ENCODE measurements at places on chromosomes 3 and 15. TPM values are rescaled to one million over a fixed set of nuclear protein-coding genes. Genes with fewer than 3 reads are reported as not detected.
A peak's percentile ranks its signal among the peaks of the same experiment; 100 is the strongest.

The A4GNT gene
- not detected for total RNA-seq

The IQCH gene
- 2.3 TPM for total RNA-seq

The PODXL2 gene
- total RNA-seq = not detected

The IVD gene
- 49.4 TPM for total RNA-seq

DNA sequence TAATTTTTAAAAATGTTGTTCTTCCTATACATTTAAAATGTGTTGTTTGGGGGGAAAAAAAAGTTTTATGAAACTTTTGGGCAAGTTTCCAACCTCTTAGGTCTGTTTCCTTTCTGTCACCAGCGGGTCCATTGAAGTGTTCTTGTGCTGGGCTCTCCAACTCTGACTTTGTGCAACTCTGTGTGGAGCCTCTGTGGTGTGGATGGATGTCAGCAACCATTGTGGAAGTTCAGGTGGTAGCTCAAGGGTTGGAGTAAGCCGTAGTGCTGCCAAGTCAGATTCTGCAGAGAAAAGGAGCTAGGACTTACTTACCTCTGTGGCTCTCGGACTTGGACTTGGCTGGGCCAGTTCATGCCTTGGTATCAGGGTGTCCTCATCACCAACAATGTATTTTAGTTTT is 22.4 kb downstream of the ARID3B start:
- DNase-seq = no peak

DNA sequence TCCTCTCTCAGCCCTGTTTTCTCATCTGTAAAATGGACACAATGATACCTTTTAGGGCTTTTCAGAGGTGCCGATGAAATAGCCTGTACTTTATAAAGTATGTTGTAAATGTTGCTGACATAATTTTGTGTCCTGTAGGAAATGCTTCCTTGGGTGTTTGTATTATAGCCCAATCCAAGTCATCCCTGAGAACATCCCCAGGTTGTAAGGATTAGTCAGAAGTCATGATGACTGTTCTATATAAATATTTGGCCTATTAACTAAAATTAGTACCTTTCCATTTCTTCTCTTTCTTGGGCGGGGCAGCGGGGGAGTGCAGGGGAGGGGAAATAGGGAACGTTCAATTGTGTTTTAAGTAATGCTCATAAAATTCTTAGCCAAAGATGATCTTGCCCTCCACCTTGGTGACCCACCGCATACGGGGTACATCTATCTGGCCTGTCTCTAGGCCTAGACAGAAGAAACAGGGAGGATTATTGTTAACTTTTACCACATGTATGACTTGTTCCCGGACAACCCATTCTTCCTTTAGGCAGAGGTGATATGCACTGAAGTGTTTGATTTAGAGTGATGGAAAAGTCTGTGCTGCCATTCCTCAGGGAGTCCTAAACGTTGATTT is 120.7 kb downstream of the VGLL4 start:
- no peak for DNase-seq

- no peak for DNase-seq
These were observed 14.6 kb downstream of the HEMK1 start for GRCh38 chr3:50583897-50584296.

- DNase-seq = peak; percentile 13
These were observed 39.2 kb upstream of the BCL2A1 start for GRCh38 chr15:80010131-80010673.

DNA sequence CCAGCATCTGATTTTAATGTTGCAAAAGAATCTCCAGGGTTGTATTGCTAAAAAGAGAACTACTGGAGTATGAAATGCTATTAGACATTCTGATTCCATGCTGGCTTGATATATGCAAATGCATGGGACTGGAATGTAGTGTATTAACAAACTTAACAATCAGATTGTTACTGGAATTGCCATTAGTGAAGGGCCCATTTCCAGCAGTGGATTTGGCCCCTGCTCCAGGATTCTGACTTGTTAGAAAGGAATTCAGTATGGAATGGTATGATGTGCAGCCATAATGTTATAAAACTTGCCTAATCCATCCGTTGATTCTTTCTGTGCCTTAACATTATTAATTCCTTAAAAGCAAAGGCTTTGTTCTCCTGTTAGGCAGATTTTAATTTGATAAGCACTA is 7.9 kb downstream of the ARRDC4 start:
- peak; percentile 90 for DNase-seq

DNA sequence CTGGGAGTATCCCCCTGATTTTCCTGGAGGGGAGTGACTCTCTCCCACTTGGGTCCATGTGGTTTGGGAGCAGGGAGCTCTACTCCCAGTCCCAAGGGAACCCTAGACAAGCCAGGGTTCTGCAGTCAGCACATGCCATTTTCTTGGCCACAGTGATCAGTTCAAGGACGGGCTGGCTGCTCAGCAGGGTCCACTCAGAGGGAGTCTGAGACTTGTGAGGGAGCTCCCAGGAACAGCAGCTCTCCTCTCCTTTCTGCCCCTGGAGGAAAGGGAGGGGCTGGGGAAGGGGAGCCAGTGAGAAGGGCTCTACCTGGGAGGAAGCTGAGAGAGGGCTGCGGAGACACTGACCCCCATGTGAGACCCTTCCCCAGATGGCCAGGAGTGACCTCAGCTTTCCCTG is 29.1 kb upstream of the LMCD1 start:
- no peak for DNase-seq

DNA sequence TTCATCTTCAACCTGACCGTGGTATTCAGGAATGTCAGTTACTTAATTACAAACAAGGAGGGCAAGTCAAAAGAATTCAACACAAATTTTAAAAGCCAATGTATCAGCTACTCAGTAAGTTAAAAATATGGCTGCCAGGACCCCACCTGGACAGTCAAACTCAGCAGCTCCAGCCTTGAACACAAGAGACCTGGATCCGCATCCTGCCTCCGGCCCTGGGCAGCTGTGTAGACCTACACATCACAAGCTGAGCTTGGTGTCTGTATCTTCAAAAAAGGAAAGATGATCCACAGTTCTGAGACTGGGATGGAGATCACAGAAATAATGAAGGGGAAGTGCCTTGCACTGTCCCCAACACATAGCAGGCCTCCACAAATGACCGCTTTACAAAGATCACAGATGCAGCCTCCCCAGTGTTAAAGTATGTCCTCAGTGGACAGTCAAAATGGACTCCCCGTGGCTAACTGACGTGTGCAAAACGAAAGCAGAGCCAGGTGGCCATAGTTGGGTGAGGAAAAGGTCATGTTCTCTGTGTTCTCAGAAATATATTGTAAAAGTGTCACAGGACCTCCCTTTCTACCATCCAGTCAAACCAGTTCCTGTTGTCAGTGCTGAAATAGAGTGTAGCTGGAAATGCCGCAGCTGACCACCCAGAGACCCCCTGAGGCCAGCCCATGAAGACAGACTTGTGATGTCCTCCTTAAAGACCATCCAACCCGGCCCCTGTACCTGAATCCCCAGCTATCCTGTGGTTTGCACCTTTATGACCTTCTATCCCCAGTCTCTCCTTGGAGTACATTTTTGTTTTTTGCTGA is 168.5 kb upstream of the NSMCE3 start:
- DNase-seq = no peak

GRCh38 chr3:151135541-151136337 is 50.3 kb downstream of the MED12L start:
- DNase-seq = no peak

GRCh38 chr15:87032295-87032694 is 952.6 kb downstream of the AGBL1 start:
- DNase-seq = no peak

DNA sequence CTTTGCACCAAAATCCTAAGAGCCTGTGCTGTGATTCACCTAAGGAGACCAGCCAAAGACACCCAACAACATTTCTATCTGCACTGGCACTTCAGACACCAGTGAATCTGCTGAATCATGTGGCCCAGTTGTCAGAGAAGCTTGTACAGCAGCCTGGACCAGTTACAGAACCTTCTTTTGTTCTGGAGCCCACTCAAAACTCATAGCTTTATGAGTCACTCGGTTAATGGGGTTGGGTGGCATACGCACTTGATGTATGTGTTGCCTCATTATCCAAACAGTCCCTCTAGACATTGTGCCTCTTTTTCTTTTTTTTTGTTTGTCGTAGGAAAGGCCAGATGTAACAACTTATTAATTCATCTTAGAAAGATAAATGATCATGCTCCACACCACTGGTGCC is 25.6 kb upstream of the GOLGA6L2 start:
- no peak for DNase-seq

- peak; percentile 2 for DNase-seq
These were observed 756.7 kb downstream of the NR2F2 start for GRCh38 chr15:97087006-97087741.

GRCh38 chr3:135965506-135966270 is at the start of gene PPP2R3A:
PPP2R3A (plus strand) TSS chr3:135965728; CDS start chr3:136001499, 35,771 bp downstream.
- DNase-seq = peak; percentile 73

DNA sequence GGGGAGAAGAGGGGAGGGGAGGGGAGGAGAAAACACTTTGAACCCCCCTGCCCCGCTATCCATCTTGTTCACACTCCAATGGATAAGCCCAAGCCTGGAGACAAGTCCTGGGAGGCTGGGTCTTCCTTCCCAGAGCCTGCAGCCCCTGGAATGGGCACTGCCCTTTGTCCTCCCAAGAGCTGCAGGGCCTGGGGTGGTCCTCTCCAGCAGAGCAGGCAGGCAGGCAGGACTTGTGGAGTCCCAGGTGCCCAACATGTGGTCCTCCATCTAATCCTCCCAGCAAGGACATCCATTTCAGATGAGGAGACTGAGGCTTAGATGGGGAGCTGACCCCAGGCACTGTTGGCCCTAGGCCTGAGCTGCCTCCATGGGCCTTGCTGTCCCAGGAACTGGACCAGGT is 10.4 kb upstream of the MESP2 start:
- no peak for DNase-seq

- DNase-seq = peak; percentile 46
These were observed 86.6 kb downstream of the FMN1 start for GRCh38 chr15:33107950-33108349.

- DNase-seq = no peak
These were observed 540 bp upstream of the PPP1R2 start for GRCh38 chr3:195543500-195544229.

DNA sequence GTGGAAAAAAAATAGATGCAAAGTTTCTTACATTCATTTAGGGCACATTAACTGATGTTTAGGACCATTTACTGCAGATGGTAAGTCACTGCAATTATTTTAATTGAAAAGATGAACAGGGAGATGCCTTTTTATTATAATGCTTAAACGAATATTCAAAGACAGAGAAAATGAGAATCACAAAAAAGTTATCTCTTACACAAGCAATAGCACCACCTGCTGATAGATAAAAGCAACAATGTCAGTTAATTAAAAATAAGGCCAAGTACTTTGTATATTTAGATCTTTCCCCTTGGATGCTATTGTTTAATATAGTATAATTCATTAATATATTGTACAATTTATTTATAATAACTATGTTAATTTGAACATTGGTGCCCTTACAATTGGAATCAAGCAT is 55.9 kb downstream of the IFT80 start:
- peak; percentile 13 for DNase-seq

DNA sequence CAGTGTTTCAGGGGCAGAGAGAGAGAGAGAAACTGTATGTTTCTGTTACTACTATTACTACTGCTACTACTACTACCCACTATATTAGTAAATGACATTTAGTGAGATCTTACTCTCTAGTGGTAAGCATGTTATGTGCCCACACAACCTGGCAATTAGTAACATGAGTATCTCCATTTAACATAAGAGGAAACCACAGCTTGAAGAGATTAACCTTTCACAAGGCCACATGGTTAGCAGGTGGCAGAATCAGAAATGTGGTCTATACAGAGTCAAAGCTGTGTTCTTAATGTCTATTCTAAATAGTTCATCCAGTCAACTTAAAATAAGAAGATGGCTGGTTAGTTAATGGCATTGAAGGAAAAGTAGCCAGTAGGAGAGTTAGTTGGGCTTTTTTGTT is 961.6 kb downstream of the MCTP2 start:
- no peak for DNase-seq

- DNase-seq = no peak
These were observed 38.8 kb upstream of the RNF7 start for GRCh38 chr3:141699324-141699723.

DNA sequence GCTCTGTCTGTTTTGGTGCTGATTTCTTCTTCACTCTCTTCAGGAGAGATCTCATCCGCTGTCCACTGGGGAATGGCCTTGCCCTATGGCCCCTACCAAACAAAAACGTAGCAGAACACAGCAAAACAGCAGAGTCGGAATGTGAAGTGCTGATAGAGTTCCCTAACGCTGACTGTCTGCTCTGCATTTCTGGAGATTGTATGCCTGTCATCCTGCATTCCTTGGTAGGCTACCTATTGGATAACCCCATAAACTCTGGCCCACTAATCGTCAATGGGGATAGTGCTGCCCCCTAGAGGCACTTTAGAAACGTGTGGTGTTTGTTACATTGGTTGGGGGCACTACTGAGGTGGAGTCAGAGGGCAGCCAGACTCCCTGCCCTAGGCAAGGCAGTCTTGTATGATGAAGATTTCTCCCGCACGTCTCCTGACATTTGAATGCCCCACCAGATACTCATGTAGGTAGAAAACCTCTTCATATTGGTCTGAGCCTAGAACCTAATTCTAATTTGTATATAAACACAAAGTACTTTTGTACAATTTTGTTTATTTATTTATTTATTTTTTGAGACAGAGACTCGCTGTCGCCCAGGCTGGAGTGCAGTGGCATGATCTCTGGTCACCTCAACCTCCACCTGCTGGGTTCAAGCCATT is 15.6 kb upstream of the MAGEF1 start:
- DNase-seq = peak; percentile 31

GRCh38 chr3:8457039-8457438 is 44.6 kb upstream of the LMCD1 start:
- DNase-seq = no peak

GRCh38 chr3:36709826-36710365 is 54.5 kb downstream of the DCLK3 start:
- no peak for DNase-seq
